ENCODE measurements at places on chromosomes 5 and 9.
A peak's percentile ranks its signal among the peaks of the same experiment; 100 is the strongest.

DNA sequence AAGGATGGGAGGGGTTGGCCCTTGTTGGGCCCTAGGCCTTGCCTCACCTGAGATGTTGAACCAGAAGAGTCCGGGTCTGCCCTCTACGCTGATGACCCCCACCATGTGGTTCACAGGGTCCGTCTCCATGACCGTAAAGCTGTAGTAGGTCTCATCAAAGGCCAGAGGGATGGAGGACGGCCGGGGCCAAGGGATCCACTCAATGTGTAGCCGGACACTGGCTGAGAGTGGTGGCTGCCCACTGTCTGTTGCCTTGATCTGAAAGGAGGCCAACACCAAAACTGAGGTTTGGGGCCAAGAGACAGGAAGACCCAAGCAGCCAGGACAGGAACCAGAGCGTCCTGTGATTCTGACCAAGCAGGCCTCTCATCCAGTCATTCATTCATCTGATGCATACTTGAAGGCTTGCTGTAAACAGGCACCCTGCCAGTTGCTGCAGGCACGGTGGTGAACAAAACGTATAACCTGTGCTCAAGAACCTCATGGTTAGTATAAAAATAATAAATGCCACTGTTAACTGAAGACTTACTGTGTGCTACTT lies 37.9 kb downstream of the FAT2 start:
- DNase-seq = no peak

DNA sequence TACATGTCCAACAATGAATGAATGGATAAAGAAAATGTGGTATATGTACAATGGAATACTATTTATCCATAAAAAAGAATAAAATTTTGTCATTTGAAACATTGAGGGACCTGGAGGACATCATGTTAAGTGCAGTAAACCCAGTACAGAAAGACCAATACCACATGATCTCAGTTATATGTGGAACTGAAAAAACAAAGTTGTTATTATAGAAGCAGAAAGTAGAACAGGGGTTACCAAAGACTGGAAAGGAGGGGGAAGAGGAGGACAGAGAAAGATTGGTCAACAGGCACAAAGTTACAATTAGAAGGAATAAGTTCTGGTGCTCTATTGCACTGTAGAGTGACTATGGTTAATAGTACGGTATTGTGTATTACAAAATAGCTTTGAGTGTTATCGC lies 233.8 kb downstream of the SEMA6A start:
- DNase-seq = no peak

GRCh38 chr9:94611638-94612068 lies 18.0 kb upstream of the FBP2 start:
- DNase-seq = no peak

GRCh38 chr9:131839281-131840084 lies 99.6 kb upstream of the RAPGEF1 start:
- no peak for DNase-seq

DNA sequence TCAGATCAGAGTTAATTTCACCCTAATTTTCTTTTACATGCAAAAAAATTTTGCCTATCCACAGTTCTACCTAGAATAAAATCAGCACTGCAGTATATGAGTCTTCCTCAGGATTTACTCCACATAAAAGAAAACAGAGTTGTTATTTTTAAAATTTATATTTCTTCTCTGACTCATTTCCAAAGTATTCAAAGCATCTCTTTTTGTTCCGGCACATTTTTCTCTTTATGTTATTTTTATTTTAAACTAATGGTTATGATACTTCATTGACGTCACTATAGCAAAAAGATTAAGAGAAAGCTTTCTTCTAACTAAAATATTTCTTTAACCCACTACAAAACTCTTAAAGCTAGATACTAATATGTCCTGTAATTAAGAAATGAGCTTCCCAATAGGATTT lies 590.4 kb downstream of the PRELID2 start:
- DNase-seq = peak; percentile 48

- no peak for DNase-seq
Measured at GRCh38 chr5:54194318-54194717, 116.1 kb downstream of the ARL15 start.

- peak; percentile 80 for DNase-seq
Measured at GRCh38 chr9:105064248-105065097, 136.5 kb upstream of the ABCA1 start.

DNA sequence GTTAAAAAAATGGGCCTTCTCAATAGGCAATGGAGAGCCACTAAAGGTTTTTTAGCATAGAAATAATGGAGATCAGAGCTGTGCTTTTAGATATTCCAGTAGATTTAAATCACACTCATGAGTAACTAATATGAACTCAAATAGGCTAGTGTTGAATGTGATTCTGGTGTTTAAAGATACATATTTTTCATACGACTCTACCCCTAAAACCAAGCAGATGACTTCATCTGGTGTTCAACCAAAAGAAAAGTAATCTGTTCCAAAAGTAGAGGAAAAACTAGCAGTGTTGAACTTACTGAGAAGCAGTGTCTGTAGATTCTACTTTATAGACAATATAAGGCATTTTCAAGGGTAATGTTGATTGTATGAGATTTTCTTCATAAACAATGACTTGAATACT lies 138.1 kb downstream of the TSSK1B start:
- no peak for DNase-seq

DNA sequence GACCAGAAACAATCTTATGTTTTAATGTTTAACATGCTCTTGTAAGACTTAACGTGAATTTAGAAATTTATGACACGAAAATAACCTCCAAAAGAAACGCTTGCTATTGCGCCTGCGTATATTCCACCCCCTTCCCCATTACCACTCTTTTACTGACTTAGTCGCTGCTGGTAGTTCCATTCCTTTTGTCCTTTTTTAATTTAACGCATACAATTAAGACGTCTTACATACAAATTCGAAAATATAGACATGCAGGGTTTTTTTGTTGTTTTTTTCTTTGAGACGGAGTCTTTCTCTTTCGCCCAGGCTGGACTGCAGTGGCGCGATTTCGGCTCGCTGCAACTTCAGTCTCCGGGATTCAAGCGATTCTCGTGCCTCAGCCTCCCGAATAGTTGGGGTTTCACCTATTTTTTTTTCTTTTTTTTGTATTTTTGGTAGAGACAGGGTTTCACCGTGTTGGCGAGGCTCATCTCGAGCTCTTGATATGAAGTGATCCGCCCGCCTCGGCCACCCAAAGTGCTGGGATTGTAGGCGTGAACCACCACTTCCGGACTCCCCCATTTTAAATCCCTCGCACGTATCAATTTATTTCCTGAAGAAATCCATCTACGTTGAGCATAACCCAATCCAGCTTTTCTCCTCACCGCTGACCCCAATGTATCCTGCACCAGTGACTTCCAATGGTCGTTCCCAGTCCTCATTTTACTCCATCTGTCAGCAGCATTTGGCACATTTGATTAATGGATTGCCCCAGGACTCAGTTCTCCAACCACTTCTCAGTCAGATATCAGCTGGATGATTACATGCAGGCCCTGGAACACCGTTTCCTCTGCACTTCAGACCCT lies 684 bp upstream of the MED7 start:
- DNase-seq = peak; percentile 40

GRCh38 chr9:94981723-94982090 lies 255.2 kb downstream of the AOPEP start:
- no peak for DNase-seq

DNA sequence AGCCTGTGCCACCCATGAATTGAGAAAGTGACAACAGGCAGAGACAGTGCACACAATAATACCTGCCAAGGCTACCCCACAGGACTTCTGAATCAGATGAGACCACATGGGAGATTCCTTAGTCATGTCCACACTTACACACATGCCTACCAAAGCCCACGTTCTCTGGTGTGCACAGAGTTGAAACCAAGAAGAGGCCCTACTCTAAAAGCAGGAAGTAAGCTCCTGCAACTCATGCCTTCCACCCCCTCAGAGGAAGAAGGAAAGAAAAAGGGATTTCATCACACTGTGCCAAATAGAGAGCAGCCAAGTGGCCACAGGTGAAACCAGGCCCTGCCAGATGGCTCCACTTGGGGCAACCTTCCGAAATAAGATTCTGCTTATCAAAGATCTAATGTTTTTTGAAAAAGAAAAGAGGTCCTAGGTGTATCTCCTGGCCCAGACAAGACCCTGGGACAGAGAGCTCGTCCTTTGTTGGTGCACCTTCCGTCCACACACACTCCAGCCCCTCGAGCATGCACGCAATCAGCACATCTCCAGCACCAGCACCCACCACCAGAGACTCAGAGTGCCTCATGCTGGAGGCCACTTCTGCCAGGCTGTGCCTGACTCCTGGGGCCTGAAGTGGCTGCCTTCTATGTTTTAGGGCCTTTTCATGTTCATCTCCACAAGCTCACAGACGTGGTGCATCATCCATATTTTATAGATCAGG lies 114.6 kb upstream of the SPOCK1 start:
- no peak for DNase-seq

GRCh38 chr9:35840881-35841644 lies 12.0 kb downstream of the TMEM8B start:
- DNase-seq = no peak

DNA sequence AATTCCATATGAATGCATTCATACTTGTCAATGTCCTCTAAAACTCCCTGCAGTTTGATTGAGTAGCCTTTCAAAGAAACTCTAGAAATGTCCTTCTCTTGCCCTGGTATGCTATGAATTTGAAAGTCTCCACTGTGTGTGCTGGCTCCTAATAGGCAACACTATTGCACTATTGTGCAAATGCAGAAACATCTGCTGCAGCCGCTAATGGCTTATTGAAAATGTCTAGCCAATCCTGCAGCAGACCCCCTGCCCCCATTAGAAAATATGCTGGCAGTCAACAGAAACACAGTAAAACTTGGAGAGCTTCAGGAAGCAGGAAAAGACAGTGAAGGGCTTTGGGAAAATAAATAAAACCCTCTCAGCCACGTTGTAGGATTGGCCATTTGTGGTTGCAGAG lies 87.3 kb upstream of the GRAMD2B start:
- no peak for DNase-seq

DNA sequence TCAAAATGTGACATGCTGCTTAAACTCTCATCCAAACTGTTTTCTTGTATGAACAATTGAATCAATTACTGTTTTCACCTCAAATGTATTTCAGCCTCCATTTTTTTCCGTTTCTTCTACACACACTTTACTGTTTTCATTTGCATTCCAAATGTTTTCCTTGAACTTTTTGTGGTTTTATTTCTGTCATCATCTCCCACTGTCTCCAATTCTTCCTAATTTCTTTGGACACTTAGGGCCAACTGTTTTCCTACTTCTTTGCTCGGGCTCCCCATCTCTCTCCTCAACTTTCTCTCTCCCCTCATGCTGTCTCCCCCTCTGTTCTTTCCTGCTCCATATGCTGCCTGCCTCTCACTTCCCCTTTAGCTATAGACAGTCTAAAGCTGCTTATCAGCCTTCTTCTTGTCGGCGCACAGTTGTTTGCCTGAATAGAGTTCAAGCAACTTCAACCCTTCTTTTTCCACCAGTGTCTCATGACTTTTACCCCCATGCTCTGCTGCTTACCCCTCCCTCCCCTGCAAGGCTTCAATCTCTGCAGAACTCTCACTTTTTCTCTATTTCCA lies 443.4 kb downstream of the DTWD2 start:
- DNase-seq = no peak

Measured in lung microvascular endothelial cell (primary cell).